Heart left ventricle (tissue), 16 donors: ENCODE measurements at places on chromosomes 16 and 17. TPM values are rescaled to one million over a fixed set of nuclear protein-coding genes. Genes with fewer than 3 reads are reported as not detected.

The CAMTA2 gene
- total RNA-seq = 108 TPM

The MYL11 gene
- not detected for total RNA-seq

The OTOP2 gene
- total RNA-seq = not detected

The ADAM11 gene
- total RNA-seq = 12.6 TPM

DNA sequence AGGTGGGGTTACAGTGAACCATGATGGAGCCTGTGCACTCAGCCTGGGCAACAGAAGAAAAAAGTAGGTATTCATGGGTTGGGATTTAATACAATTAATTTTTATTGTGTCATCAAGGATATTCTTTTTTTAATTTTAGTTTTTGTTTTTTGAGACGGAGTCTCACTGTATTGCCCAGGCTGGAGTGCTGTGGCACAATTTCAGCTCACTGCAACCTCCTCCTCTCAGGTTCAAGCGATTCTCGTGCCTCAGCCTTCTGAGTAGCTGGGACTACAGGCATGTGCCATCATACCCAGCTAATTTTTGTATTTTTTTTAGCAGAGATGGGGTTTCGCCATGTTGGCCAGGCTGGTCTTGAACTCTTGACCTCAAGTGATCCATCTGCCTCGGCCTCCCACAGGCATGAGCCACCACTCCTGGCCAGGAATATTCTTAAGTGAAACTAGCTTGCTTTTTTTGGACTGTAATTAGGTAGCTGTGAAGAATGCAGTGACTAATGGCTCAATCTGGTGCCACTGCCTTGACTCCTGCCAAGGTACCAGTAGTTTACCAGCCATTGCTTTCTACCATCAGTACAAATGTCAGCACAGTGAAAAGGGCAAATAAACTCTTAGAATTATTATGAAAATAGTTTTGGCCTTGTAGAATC lies 4.8 kb downstream of the PPM1D start:
- DNase-seq = peak; percentile 15

GRCh38 chr17:55582897-55583296 lies 71.6 kb upstream of the SMIM36 start:
- DNase-seq = no peak

DNA sequence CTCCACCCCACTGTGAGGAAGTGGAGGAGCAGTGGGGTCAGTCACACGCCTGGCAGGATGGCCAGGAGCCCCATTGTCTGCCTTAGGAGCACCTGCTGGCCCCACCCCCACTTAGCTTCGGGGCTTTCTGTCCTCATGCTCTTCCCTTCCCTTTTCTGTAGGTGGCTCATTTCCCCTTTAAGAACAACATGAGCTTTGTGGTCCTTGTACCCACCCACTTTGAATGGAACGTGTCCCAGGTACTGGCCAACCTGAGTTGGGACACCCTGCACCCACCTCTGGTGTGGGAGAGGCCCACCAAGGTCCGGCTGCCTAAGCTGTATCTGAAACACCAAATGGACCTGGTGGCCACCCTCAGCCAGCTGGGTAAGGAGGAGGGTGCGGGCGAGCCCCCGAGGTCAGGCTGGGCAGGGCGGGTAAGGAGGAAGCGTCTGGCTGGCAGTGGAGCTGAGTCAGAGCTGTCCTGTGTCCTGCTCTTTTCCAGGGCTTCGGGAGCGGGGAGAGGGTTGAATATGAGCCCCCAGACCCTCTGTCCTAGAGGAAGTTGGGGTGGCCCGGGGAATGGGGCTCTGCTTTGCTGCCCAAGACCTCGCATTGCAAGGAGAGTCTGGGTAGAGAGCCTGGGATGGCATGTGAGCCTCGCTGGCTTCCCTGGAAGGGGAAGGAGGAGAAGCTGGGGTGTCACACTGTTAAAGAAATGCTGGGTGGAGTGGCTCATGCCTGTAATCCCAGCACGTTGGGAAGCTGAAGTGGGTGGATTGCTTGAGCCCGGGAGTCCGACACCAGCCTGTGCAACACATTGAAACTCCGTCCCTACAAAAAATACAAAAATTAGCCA lies 9.2 kb upstream of the SERPINF1 start:
- DNase-seq = no peak

The NECAB2 gene
- 1.3 TPM for total RNA-seq

The TBC1D3K gene
- total RNA-seq = not detected

The PRR15L gene
- not detected for total RNA-seq

GRCh38 chr16:69870761-69871160 lies 80.4 kb upstream of the CLEC18A start:
- DNase-seq = no peak

DNA sequence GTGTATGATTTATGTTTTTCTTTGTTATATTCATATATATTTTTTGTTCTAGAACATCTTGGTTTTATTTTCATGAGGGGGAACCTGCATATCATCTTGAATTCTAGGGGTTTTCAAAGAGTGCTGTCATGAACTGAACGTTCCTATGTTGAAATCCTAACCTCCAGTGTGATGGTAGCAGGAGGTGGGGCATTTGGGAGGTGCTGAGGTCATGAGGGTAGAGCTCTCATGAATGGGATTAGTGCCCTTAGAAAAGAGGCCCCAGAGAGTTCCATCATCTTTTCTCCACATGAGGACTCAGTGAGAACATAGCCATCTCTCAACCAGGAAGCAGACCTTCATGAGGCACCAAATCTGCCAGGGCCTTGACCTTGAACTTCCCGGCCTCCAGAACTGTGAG lies 34.6 kb upstream of the CCDC182 start:
- DNase-seq = no peak

The CCL4 gene
- 23.9 TPM for total RNA-seq

- no peak for DNase-seq
These were observed 111.8 kb upstream of the NOG start for GRCh38 chr17:56481659-56482058.

The CCDC154 gene
- 0.68 TPM for total RNA-seq

DNA sequence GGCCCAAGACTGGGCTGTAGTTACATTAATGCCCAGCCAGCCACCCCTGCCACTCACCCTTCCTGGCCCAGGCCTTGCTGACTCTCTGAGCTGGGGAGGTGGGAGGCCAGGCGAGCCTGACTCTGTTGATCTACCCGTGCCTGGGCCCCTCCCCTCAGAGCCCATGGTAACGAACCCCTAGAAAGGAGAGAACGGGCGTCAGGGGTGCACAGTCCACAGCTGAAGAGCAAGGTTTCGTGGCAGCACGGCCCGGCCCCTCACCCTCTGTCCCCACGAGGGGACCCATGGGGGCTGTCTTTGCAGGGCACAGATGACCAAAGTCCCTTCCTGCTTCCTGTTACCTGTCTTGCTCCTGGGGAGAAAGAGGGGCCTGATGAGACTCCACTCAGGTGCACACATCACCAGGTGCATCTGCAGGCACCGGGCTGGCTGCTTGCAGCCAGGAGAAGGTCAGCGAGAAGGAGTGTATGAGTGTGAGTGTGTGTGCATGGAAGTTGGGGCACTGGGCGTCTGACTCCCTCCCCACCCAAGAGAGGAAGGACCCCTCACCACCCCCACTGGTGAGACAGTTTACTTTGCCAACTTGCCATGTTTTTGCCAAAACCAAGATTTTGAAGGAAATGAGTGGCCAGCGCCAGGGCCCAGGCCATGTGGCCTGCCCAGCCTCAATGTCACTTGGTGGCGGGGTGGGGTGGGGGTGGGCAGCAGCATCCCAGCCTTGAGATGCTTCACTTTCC lies 359.1 kb downstream of the SEC14L1 start:
- DNase-seq = no peak

The CEP20 gene
- 28.0 TPM for total RNA-seq

DNA sequence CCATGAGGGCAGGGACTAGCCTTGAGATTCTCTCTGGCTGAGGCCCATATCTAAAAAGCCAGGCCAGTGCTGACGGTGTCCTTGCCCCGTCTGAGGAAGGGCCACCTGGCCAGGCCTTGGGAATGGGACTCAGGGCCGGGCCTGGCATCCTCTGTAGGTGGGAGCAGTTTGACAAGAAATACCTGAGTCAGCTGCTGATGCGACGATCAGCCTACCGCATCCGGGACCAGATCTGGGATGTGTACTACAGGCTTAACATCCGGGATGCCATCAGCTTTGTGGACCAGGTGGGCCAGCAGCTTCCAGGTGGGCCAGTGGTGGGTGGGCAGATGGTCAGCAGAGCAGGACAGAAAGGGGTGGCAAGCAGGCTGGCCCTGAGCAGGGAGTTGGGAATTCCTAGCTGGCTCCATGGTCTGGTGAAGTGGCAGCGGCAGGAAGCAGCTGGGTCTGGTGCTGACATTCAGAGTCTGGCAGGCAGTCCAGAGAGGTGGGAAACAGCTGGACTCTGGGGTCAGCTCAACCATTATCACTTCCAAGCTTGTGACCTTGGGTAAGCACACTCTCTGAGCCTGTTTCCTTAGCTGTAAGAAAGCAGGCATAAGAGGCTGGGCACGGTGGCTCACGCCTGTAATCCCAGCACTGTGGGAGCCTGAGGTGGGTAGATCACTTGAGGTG lies 9.5 kb downstream of the SLC9A5 start:
- DNase-seq = peak; percentile 20

DNA sequence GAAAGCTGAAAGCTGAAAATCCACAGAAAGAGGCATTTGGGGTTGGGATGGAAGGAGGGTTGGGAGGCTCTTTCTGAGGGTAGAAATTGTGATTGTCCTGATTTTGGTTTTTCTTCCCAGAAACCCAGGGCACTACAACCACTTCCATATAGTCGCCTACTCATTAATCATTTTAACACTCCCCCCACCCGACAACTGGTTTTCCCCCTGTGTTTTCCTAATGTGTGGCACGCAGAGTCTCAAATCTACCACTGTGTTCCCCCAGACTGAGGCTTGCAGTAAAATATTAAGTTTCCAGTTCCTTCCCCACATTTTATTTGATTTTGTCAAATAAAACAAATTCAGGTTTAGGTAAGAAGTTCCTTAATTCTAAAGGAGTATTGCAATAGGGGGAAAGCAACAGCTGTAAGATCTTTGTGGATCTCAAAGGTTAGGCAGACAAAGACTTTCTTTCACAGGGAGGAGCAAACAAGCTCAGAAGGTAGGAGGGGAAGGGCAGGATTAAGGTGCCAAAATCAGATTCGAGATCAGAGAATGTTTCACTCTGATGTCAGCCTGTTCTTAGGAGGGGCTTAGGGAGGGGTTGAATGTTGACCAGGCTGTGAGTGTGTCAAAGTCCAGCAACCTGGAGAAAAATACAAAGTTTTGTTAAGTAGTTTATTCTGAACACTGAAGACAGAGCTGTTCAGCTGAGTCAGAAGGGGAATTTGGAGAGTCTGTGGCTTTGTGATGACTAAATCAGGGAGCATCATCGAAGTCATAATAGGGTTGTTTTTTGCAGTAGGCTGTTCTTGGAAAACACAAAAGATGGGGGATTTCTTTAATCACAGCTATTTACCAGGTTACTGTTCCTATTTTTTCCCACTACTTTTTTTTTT lies 3.6 kb downstream of the ZNF267 start:
- DNase-seq = no peak

The ARHGDIG gene
- 13.0 TPM for total RNA-seq

DNA sequence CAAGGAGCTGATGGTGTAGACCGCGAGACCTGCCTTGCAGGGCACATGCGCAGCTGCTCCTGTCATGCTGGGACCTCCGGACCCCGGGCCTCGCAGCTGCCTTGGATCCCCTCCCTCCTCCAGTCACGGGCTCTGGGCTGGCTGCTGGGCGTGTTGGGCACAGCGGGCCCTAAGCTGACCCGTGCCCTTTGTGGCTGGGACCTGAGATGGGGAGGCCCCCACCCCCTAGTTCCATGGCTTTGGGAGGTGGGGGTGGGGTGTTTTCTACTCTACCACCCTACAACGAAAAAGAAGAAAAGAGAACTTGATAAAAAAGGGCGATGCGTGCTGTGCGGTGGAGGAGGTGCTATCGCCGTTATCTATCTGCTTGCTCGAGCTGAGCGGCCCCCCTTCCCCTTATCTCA lies 14.5 kb downstream of the ZFPM1 start:
- DNase-seq = no peak

- no peak for DNase-seq
These were observed 57.8 kb downstream of the LDHD start for GRCh38 chr16:75058806-75059205.

DNA sequence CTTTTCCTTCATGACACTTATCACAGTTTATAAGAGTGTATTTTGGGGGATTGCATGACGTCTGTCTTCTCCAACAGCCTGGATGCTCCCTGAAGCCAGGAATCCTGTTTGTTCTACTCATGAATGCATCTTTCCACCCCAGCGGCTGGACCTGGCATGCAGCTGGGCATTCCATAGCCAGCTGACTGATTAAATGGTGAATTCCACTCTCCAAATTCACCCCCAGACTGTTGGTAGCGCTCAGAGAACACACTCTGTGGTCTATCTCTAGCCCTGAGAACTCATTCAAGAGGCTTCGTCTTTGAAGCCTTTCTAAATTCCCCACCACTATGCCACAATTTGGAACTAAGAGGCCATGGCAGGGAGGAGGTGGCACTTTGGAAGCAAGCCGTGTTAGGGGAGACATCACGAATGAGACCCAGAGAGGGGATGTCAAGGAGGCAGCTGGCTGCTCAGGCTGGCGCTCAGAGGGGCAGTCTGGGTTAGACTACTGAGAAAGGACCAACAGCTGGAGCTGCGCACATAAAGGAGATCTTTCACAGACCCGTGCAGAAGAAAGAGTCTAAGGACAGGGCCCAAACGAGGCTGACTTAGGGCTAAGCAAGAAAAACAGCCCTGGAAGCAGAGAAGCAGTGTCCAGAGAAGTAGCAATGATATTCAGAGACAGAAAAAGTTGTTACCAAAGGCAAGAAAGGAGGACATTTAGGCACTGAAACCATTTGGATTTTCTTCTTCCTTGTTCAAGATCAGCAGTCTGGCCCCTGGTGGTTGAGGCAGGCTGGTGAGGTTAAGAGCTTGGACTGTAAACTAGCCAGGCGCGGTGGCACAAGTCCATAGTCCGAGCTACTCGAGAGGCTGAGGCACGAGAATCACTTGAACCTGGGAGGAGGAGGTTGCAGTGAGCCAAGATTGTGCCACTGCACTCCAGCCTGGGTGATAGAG lies 42.4 kb upstream of the ZNF629 start:
- no peak for DNase-seq

The RRAD gene
- 111 TPM for total RNA-seq

GRCh38 chr17:43671031-43671692 lies 9.4 kb upstream of the MEOX1 start:
- DNase-seq = peak; percentile 36

The CMTM2 gene
- total RNA-seq = not detected

DNA sequence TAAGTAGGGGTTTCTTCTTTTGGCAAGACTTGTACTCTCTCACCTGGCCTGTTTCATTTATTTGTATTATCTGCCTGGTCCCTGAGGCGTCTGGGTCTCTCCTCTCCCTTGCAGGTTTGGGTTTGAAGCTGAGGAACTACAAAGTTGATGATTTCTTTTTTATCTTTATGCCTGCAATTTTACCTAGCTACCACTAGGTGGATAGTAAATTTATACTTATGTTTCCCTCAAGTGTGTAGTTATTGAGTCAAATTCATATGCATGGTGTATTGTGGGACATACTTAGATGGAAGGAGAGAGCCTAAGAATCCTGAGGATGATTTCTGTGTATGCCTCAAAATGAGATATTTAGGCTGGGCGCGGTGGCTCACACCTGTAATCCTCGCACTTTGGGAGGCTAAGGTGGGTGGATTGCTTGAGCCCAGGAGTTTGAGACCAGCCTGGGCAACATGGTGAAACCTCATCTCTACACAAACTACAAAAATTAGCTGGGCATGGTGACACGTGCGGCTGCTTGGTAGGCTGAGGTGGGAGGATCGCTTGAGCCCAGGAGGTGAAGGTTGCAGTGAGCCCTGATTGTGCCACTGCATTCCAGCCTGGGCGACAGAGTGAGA lies 13.6 kb downstream of the TMEM98 start:
- DNase-seq = no peak
